Keratinocyte (primary cell): ENCODE measurements at places on chromosomes 16 and 17. TPM values are rescaled to one million over a fixed set of nuclear protein-coding genes. Genes with fewer than 3 reads are reported as not detected.

DNA sequence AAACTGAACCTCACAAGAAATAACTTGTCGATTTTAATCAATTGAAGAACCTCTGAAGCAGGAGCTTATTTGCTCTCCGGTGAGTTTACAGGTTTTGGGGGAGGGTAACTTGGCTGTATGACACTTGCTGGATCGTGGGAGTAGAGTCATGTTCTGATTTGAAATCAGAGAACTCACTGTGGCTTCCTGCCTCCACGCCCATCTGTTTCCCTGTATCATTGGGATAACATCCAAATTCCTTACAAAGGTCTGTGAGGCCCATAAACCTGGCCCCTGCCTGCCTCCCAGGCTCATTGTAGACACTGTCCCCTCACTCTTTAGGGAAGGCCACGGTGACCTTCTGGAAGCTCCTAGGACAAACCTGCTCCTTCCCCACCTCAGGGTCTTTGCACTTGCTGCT is 48.3 kb downstream of the C17orf67 start:
- DNase-seq, result peak; percentile 58

DNA sequence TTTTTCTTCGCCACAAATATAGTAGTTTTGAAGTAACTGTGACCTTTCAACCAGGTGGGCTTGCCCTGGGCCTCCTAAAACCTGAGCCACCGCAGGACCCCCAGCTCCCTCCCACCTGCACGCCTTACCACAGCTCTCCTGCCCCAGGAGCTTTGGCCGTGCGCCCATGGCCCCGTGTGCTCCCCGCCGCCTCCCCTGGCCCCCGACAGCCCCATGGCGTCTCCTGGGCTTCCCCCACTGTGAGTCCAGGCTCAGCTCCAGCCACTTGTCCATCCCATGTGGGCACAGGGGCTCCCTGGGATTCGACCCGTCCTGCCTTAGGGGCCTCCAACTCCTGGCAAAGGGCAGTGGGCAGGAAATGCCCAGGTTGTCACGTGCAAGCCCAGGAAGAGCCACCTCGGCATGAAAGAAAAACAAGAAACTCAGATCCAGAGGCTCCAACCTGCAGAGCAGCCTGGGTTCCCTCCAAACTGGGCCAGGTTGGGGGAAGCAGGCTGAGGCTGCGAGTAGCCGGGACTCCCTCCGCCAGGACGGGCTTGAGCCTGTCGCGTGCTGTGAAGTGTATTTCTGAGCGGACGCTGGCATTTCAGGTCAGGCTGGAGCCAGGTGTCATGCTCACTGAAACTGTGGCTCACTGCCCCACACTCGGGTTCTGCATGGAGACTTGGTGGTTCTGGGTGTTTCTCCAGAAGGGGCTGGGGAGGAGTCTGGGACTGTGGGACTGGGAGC is 5.8 kb downstream of the LGALS3BP start:
- no peak for DNase-seq

- no peak for DNase-seq
Observed at GRCh38 chr16:50717091-50717490, 23.7 kb downstream of the NOD2 start.

GRCh38 chr17:731644-732066 is 741 bp upstream of the TLCD3A start:
- DNase-seq, result no peak

- DNase-seq, result no peak
Observed at GRCh38 chr16:3363793-3364192, 8.1 kb downstream of the OR2C1 start.

GRCh38 chr17:45843722-45844121 is 959 bp upstream of the SPPL2C start:
- DNase-seq, result no peak

GRCh38 chr16:80366023-80366422 is 174.8 kb upstream of the DYNLRB2 start:
- DNase-seq, result no peak

- no peak for DNase-seq
Observed at GRCh38 chr17:44792276-44792675, 33.5 kb downstream of the ADAM11 start.

DNA sequence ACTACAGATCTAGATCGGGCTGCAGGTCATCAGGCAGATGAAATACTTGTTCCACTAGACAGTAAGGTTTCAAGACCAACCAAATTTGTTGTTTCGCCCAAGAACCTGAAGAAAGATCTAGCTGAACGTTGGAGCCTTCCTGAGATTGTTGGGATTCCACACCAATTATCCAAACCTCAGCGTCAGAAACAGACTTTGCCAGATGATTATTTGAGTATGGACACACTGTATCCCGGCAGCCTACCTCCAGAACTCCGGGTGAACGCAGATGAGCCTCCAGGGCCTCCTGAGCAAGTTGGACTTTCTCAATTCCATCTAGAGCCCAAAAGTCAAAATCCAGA is 14.4 kb downstream of the LRRC37B start:
- DNase-seq, result no peak

GRCh38 chr16:69909760-69910159 is 41.4 kb upstream of the CLEC18A start:
- DNase-seq, result no peak

GRCh38 chr16:71726476-71727315 is 2.2 kb upstream of the PHLPP2 start:
- no peak for DNase-seq

DNA sequence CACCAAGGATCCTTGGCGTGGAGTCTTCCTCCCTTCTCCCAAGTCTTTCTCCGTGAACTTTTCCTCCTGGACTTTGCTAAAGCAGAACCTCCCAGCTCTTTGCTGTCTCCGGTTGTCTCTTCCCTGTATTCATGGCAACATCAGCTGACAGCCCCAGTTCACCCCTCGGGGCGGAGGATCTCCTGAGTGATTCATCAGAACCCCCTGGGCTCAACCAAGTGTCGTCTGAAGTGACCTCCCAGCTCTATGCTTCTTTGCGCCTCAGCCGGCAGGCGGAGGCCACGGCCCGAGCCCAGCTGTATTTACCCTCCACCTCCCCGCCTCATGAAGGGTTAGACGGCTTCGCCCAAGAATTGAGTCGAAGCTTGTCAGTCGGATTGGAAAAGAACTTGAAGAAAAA is 943 bp downstream of the CNTROB start:
- DNase-seq, result no peak

DNA sequence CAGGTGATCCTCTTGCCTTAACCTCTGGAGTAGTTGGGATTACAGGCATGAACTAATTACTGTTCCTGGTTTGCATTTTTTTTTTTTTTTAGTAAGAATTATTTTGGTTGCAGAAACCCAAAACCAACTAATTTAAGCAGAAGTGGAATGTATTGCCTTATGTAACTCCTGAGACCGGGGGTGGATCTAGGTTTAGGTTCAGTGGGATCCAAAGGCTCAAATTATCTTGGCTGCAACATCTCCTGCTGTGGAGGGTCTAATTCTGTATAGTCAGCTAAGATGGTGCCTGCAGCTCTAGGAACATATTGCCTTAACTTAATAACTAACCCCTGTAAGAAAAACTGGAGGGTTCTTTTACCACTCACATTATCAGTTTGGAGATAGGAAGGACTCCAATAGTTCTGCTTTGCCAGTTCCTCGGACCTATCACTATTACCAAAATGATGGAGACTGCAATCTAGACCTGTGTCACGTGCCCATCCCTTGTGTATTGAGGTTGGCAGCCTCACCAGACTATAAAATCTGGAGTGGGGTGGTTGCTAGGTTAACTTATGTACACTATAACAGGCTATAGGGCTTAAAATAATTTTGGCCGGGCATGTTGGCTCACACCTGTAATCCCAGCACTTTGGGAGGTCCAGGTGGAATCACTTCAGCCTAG is 8.5 kb downstream of the SNTB2 start:
- no peak for DNase-seq

- DNase-seq, result no peak
Observed at GRCh38 chr17:43070872-43071271, 45.8 kb downstream of the RND2 start.

GRCh38 chr16:774086-775001 is 13.8 kb downstream of the MSLN start:
- no peak for DNase-seq

- no peak for DNase-seq
Observed at GRCh38 chr17:38579934-38580333, 25.8 kb downstream of the SRCIN1 start.

- DNase-seq, result no peak
Observed at GRCh38 chr17:41734949-41735313, 488 bp upstream of the HAP1 start.

DNA sequence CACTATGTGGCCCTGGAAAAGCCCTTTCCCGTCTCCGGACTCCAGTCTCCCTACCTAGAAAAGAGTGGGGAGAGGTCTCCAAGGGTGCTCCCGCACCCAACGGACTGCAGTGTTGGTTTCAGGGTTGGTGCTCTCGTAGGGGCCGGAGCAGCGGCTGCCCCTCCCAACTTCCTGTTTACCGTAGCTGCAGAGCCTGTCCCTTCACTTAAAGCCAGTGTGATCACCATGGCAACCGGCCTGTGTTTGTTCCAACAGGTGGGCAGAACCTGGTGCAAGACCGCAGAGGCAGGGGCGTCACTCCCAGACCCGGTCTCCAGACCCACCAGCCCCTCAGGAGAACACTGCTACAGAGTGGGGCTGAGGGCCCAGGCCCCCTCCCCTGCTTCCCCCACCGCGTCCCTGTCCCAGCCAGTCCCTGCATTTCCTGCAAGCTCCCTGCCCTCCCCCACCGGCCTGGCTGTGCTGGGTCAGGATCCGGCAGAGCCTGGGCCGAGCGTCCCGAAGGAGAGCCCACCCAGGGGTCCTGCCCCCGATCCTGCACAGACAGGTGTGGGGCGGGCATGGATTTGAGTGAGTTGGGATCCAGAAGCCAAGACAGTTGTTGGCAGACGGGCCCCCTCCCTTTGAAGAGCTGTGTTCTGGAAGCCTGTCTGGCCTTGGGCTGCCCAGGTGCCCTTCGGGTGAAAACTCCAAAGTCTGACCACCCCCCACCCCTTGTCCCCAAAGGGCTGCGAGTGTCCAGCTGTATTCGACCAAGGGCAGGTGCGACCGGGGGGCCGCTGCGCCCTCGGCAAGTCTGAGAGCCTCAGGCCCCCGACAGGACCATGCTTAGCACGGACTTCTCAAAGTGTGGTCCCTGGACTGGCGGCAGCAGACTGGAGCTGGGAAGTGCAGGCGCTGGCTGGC is 1.5 kb upstream of the BAIAP3 start:
- DNase-seq, result no peak

- DNase-seq, result no peak
Observed at GRCh38 chr17:9175700-9176467, 154.6 kb downstream of the NTN1 start.

DNA sequence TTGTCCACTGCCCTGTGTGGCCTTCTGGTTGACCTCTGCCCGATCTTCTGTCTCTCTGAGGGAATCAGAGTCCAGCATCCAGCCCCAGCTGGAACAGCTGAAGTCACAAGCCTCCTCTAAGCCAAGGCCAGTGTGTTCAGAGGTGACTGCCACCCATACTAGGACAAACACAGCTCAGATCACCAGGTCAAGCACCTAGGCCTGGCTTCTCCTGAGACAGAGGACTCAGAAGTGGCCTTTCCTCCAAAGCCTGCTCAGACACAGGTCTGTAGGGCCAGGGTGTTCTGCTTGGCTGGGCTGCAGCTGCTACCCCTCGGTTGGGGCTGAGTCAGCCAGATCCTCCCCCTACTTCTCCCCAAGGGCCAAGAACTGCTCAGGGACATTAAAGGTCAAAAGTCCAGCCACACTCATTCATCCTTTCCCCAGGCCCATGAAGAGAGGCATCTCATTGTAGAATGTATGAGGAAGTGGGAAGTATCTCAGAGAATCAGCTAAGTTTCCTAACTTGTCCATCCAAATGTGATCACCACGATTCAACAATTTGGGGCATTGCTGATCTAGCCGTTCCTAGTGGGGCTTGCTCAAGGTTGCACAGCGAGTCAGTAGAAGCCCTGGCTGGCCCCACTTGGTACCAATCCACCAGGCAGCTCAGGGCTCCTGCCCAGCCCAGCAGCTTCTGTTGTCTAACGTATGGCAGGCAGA is 7.6 kb downstream of the SLC46A1 start:
- no peak for DNase-seq

DNA sequence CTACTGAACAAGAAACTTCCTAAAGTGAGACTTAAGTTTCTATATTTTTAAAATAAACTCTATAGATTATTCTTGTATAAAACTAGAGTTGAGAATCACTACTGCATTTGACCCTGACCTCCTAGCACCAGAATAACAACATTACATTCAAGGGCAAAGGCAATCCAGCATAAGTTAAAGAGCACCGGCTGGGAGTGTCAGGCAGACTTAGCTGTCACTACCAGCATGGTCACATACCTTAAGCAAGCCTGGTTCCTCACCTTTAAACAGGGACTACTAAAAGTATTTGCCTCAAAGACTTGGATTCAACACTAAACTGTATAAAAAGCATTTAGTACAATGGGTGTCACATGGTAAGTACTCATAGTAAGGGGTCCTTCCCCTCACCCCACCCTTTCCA is 90.4 kb downstream of the SSH2 start:
- DNase-seq, result no peak

GRCh38 chr16:16042076-16042475 is 92.7 kb downstream of the ABCC1 start:
- no peak for DNase-seq

- DNase-seq, result no peak
Observed at GRCh38 chr17:10652984-10653659, 4.0 kb downstream of the MYH3 start.

GRCh38 chr16:26491101-26491670 is 575.5 kb upstream of the C16orf82 start:
- DNase-seq, result no peak

- DNase-seq, result no peak
Observed at GRCh38 chr17:18261146-18261515, 669 bp downstream of the MIEF2 start.

DNA sequence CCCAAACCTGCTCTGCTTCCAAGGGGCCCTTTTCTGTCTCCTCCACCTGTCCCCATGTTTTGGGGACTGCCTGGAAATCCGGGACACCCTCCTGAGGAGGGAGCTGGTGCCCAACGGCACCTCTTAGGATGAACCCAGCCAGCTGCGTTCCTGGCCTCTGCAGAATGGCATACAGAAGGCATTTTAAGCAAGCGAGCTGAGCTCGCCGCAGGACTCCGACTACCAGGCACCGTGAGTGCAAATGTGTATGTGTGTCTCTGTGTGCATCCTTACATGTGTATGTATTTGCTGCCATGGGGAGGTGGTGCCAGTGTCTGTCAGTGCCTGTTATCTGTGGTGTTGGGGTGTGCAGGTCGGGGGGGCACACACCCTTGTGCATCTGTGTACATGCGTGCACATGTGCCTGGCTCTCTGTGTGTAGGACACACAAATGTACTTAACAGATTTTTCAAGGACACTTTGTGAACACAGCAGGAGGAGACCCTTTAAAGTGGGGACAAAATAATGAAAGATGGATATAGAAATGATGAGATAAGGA is 39.3 kb downstream of the ABAT start:
- DNase-seq, result no peak

Gene KRTAP2-2
- polyA plus RNA-seq, result not detected in 3 replicates

Gene CDH5
- 0.02 to 0.05 TPM in 2 of 3 replicates, not detected in the other for polyA plus RNA-seq

Gene CMTM2
- polyA plus RNA-seq, result not detected in 3 replicates

Gene CRYM
- 0.10 to 0.18 TPM (median 0.17 TPM) in 3 replicates for polyA plus RNA-seq

Gene LIG3
- polyA plus RNA-seq, result 18.0 to 29.3 TPM (median 24.5 TPM) in 3 replicates

Gene TAC4
- polyA plus RNA-seq, result not detected in 3 replicates

Gene AGRP
- not detected in 3 replicates for polyA plus RNA-seq

Gene RHBDL3
- not detected in 3 replicates for polyA plus RNA-seq

Gene ZG16B
- polyA plus RNA-seq, result 1.7 to 2.6 TPM (median 2.1 TPM) in 3 replicates

Gene GPRC5B
- 0.03 to 0.23 TPM (median 0.08 TPM) in 3 replicates for polyA plus RNA-seq

Gene PRAC1
- polyA plus RNA-seq, result not detected in 3 replicates

Gene SMIM36
- not detected in 3 replicates for polyA plus RNA-seq

Gene SNN
- 15.9 to 18.1 TPM (median 17.3 TPM) in 3 replicates for polyA plus RNA-seq
